Suppressor macrophage treated with lipopolysaccharide for 4 hours (primary cell): ENCODE measurements at places on chromosomes 2 and 18.

GRCh38 chr2:73920577-73921545 is 5.8 kb upstream of the DGUOK start:
- peak; percentile 47 for DNase-seq

GRCh38 chr2:18912225-18912888 is 323.0 kb upstream of the NT5C1B start:
- no peak for DNase-seq

- DNase-seq, result no peak
Measured at GRCh38 chr2:130834091-130834930, 2.4 kb upstream of the ARHGEF4 start.

- DNase-seq, result no peak
Measured at GRCh38 chr2:144630459-144631215, 110.7 kb upstream of the ZEB2 start.

GRCh38 chr18:62621546-62621945 is 93.8 kb upstream of the PHLPP1 start:
- no peak for DNase-seq

DNA sequence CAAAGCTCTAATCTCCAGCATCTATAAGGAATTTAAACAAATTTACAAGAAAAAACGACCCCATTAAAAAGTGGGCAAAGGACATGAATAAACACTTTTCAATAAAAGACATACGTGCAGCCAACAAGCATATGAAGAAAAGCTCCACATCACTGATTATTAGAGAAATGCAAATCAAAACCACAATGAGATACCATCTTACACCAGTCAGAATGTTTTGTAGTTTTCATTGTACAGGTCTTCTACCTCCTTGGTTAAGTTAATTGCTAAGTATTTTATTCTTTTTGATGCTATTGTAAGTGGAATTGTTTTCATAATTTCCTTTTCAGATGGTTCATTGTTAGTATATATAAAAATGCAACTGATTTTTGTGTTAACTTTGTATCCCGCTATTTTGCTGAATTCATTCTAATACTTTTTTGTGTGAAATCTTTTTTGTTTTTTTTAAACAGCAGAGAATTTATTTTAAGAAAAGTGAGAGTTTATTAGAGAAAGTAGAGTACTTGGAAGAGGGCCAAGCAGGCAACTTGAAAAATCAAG is 40.7 kb downstream of the SLC39A10 start:
- no peak for DNase-seq

- no peak for DNase-seq
Measured at GRCh38 chr2:80496346-80496745, 191.8 kb upstream of the LRRTM1 start.

- DNase-seq, result no peak
Measured at GRCh38 chr18:34794348-34794747, 84.2 kb downstream of the DTNA start.

DNA sequence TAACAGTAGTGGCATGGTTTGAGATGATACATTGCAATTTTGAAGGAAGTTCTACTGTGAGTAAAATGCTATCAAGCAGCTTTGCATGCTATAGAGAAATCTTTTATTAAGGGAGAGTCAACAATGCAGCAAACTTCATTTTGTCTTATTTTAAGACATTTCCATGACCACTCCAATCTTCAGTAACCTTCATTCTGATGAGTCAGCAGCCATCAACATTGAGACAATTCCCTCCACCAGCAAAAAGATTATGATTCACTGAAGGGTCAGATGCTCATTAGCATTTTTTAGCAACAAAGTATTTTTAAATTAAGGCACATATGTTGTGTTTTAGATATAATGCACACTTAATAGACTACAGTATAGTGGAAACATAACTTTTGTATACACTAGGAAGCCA is 235.7 kb downstream of the DSC3 start:
- no peak for DNase-seq

DNA sequence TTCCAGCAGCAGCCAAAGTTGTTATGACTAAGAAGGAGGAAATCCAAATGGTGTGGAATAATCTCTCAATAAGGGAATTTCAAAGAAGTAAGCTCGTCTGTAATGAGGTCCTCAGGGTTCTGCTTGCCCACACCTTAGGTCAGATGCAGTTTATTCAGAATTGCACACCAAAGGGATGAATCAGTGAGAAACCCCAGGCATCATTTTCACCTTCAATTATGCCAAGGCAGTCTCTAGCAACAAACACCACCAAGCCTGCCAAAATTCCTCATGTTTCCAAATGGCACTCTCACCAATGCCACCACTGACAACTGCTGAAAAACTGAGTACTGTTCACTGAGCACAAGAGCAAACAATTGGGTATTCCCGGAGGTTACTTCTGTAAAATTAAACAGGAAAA is 43.6 kb downstream of the KCNG3 start:
- no peak for DNase-seq

GRCh38 chr18:26919627-26920026 is 54.1 kb upstream of the AQP4 start:
- DNase-seq, result no peak

DNA sequence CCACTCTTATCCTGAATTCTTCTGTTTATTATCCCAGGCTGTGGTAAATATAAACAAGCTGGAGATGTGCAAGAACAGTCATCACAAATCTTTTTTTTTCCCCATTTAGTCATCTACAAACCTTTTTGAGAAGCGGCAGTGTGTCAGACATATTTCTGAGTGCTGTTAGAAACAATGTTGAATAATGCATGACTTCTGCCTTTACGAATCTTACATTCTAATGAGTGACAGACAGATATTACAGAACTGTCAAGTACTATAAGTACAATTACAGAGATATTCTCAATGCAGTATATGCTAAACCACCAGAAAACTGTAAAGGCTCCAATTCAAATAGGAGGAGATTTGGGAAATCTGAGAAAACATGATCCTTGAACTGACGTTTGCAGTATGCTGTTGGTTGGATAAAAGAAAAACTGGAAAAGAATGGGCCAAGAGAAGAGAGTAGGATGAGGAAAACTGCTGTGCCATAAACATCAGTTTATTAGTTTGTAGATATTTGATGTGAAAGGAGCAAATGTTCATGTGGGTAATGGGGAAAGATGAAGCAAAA is 379.5 kb upstream of the SLC8A1 start:
- no peak for DNase-seq

DNA sequence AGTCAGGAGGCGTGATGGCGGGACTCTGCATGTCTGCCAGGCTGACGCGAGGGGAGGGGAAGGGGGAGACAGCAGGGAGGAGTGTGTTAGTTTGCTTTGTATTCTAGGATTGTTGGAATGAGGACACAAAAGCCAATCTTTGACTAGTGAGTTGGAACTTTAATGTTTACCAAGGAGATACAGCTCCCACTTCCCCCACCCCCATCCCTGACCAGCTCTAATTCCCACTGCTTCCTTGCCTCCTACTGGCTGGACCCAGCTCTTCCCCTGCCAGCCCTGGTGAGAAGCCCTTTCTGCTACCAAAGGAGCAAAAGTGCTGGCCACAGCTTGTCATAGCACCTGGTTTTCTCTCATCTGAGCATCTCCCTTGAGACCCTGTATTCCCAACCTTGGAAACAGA is 84.5 kb downstream of the CELF4 start:
- DNase-seq, result no peak

DNA sequence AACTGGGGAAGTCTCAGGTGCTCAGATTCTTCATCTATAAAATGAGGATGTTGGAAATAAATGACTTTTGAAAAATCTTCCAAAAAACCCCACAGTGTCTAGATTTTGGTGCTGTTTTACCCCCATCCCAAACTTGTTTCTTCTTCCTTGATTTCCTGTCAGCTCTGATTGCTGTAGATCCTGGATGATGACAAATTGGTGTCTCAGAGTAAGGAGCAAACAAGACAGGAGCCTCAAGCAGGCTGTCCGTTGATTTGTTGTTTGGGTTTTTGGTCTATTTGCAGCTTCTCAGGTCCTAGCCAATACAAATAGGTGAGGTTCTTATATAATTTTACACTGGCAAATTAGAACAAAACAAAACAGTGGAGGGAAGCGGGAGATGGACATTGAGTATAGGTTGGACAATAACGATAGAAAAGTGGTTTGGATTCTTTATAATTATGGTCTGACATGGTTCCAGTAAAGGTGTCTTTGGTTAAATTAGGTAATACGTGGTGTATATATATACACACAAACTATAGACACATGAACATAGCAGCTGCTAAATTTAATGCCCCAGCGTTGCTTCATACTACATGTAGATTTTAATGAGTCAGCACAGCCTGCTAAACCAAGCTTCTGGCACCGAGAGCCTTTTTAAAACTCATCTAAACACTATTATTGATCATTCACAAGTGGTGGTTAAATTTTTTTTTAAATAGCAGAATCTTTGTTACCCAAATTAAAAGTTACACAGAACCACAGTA is 142.5 kb downstream of the FMNL2 start:
- DNase-seq, result no peak

- no peak for DNase-seq
Measured at GRCh38 chr2:162241571-162241970, 1.7 kb downstream of the FAP start.

DNA sequence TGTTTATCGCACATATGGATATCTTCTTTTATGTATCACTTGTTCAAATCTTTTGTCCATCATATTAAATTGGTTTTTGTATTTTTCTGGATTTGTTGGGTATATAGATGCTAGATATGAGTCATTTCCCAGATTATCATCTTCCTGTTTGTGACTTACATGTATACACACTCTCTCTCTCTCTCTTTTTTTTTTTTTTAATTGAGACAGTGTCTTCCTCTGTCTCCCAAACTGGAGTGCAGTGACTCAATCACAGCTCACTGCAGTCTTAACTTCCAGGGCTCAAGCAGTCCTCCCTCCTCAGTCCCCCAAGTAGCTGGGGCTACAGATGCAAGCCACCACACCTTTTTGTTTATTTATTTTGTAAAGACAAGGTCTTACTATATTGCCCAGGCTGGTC is 43.8 kb downstream of the XIRP2 start:
- DNase-seq, result no peak

GRCh38 chr18:44944461-44944860 is 263.8 kb downstream of the SETBP1 start:
- DNase-seq, result no peak

DNA sequence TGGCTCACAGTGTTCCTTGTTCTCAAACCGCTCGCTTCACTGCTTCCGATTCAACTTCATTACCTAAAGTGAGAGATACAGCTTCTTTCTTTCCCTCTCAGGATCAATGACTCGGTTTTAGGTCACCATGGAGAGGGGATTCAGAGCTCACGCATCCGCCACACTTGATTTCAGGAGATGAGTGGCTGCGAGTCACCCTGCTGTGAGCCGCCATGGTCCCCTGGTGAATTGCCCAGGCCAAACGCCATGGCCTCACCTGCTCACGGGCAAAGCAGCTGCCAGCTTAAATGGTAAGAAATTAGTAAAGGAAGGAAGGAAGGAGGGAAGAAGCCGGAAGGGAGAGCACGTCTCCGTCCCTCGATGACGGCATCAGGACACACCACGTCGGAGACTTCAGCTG is 60.5 kb downstream of the ADNP2 start:
- DNase-seq, result no peak

- no peak for DNase-seq
Measured at GRCh38 chr18:79983793-79984192, 4.6 kb downstream of the TXNL4A start.

DNA sequence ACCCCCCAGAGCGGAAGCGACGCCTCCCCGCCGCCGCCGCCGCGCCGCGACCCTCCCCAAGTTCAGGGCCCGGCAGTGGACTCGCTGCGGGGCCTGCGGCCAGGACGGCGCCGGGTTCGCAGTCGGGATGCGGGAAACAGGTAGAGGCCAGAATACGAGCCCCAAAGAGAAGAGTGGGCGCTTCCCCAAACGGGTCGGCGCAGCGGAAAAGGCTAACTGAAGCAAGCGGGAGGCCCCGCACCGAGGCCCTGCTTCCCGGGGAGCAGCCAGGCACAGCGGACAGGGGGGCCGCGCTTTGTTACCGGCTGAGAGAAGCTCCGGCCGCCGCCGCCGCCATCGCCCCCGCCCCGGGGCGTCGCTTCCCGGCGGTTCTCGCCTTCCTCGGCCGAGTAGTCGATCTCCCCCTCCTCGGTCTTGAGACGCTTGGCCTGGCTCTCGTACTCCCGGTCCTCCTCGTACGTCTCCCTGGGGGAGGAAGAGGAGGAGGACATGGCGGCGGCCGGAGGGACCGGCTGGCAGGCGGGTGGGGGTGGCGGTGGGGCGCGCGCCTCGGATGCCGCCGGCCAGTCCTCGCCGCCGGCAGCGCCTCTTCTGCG is 494 bp downstream of the HNRNPLL start:
- no peak for DNase-seq

DNA sequence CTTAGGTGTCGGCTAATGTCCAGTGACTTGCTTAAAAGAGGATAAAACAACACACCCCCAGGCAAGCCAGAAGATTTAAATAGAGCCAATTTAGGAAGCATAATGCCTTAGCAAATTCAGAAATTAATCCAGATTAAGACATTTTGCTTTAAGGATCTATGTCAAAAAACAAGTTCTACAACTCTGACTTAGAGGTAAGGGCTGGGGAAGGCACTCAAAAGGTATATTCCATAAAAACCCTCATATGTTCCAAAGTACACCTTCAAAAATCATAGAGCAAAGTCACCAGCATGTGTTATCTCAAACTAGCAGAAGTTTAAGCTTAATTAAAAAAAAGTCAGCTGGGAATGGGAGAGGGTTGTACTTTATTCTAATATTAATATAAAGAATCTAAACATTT is 206.4 kb downstream of the NOL4 start:
- DNase-seq, result no peak

DNA sequence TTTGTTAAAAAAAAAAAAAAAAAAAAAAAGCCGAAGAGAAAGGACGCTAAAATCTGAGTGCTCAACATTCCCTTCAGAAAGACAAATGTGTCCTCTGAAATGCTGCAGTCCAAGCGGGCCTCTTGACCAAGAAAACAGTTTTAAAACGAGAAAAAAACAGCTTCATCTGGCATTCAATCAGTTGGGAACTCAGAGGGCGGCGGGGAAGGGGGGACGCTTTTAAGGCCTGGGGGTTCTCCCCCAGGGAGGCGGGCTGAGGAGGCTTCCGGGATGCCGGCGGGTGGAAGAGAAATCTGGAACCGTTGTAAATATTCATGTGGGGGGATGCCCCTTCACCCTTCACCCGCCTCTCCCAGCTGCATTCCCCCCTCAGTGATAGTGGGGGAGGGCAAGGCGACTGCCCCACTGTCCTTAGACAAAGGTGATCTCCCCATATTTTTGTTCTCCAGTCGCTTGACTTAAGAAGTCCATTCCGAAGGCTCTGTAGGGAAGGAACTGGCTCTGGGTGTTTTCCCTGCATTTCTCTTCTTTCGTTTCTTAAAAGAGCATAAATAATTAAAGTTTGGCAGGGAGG is 3.3 kb upstream of the HOXD11 start:
- no peak for DNase-seq

GRCh38 chr2:141927536-141927935 is 203.3 kb downstream of the LRP1B start:
- DNase-seq, result no peak

GRCh38 chr2:203786549-203787351 is 80.3 kb downstream of the CD28 start:
- DNase-seq, result peak; percentile 77

- peak; percentile 35 for DNase-seq
Measured at GRCh38 chr2:169073963-169074751, 4.8 kb downstream of the DHRS9 start.

DNA sequence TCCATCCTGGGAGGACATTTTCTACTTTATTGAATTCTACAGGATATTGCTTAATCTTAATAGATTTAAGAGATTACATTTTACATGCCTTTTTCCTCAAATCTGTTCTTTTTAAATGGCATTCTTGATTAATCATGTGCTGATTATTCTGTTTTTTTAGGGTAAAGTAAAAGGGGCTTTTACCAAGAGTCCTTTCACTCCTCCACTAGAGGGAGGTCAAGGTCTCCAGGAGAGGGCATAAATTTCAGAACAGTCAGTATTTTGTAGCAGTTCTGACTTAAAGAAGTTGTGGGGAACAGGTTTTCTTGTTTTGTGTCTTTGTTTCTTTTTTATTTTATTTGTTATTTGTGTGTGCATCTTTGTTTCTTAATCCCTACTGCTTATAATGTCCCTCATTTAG is 25.4 kb downstream of the WDR75 start:
- peak; percentile 52 for DNase-seq
